ENCODE measurements at places on chromosomes 7 and 10. TPM values are rescaled to one million over a fixed set of nuclear protein-coding genes. Genes with fewer than 3 reads are reported as not detected.

DNA sequence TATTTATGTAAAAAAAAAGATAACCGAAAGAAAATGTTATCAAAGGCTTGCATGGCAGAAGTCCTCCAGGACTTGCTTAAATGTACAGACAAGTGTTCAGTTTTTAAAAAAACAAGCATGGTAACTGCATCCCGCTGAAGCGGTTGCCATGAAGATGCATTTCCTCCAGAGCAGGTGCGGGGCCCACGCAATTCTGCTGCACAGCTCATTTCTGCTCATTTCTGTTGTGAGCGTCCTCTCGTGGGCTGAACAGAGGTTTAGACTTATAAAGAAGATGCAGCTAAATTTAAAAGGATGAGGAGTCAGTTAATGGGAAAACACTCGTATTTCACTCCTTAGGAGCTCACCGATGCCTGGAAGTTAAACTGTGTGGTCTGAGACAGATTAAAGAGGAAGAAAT is 247.6 kb downstream of the DNAJB6 start:
- no peak for DNase-seq

DNA sequence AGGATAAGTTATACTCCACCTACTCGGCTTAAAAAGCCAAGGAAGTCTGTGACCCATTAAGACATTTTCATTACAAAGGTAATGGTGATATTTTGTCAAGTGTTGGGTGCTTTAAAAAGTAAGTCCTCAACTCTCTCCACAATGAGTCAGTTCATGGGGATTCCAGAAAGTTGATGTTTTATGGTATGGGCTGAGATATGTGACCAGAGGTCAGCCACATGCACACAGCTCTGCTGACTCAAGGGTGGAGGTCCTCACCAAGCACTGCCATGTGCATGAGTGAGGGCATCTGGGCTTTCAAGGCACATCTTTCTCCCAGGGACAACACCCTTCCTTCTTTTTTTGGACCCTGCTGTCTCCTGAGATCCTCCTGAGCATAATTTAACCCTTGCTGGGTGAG is 292.9 kb downstream of the PTEN start:
- peak; percentile 86 for DNase-seq

DNA sequence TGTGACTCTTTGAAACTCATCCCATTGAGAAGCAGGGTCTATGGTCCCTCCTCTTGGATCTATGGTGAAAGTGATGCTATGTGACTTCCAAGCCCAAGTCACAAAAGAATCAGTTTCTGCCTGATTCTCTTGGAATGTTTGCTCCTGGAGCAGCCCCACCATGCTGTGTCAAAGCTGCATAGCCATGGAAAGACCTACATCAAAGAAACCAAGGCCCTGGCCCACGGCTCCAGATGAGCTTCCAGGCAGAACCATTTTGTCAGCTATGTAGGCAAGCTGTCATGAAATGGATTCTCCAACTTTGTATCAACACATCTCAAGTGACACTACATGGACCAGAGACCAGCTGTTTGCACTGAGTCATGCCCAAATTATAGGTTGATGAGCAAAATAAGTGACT is 77.0 kb downstream of the AASS start:
- DNase-seq, result no peak

- DNase-seq, result no peak
Observed at GRCh38 chr10:126140746-126141273, 244.4 kb downstream of the FANK1 start.

- no peak for DNase-seq
Observed at GRCh38 chr10:90614631-90615030, 243.2 kb downstream of the HTR7 start.

- no peak for DNase-seq
Observed at GRCh38 chr7:4074407-4074806, 607.7 kb upstream of the FOXK1 start.

GRCh38 chr7:69412331-69413146 is 185.7 kb upstream of the AUTS2 start:
- peak; percentile 20 for DNase-seq

GRID1 gene
- total RNA-seq, result not detected

GARIN1A gene
- total RNA-seq, result 0.48 TPM

Data from RPMI7951 (cell line).